Activated T-helper 2 cell treated with anti-CD3 and anti-CD28 coated beads, Interferon-gamma antibody, Interleukin-2, Interleukin-4, amounts not matched to agents 10 μg/mL and 5 μg/mL and 100 μg/mL, durations not matched to agents 14 hours and 24 hours and 36 hours (primary cell): ENCODE measurements at places on chromosomes 2 and 18. TPM values are rescaled to one million over a fixed set of nuclear protein-coding genes. Genes with fewer than 3 reads are reported as not detected.

The CD207 gene
- not detected in 2 replicates for total RNA-seq

The SPRED2 gene
- 7.9 and 8.4 TPM in 2 replicates for total RNA-seq

- no peak for DNase-seq
- H3K4me1 ChIP-seq = no peaks in the 10 kb centered on the region
- H3K36me3 ChIP-seq = peaks cover 20% of the 10 kb centered on the region
- H3K27me3 ChIP-seq = no peaks in the 10 kb centered on the region
- H3K4me3 ChIP-seq = no peak overlapping the region
These were observed 73.8 kb downstream of the CLIP4 start for GRCh38 chr2:29189052-29189451.

GRCh38 chr2:229445019-229445418 lies 173.9 kb upstream of the PID1 start:
- H3K4me1 ChIP-seq = no peaks in the 10 kb centered on the region
- no peak for DNase-seq
- no peaks in the 10 kb centered on the region for H3K36me3 ChIP-seq
- H3K27me3 ChIP-seq = no peaks in the 10 kb centered on the region
- no peak overlapping the region for H3K4me3 ChIP-seq

DNA sequence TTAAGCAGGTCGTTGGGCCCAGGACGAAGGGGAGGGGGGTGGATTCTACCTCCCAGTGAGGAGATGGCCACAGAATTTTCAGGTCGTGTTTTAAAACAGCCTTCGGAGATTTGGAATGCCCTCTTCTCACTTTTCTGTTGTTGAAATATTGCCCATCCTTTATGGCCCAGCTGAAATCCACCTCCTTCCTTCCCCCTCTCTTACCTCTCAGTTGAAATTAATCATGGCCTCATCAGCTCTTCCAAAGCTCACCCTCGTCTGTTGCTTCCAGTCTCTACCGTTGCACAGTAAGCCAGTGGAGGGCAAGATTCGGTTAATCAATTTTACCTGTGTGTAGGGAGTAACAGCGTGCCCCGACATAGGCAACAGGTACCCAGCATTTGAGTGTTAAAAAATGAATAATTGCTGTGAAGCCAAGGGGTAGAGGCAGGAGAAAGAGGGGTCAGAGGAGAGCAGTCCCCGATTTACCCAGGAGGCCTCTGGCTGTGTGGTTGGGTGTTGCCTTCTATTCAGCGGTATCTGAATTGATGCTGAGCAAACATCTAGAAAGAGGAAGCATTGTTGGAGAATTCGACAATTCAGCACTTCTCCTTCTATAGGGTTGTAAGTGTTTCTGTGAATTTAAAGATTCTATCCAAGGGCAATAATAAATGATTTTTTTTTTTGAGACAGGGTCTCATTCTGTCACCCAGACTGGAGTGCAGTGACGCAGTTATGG lies 8.6 kb upstream of the PDIA6 start:
- H3K4me3 ChIP-seq = no peak overlapping the region
- peaks cover 54% of the 10 kb centered on the region for H3K27me3 ChIP-seq
- no peaks in the 10 kb centered on the region for H3K36me3 ChIP-seq

The C2orf15 gene
- total RNA-seq = 0.16 TPM in 1 of 2 replicates, not detected in the other
